NCI-H1105 treated with DMSO at 0.1 percent for 48 hours (cell line): ENCODE measurements at places on chromosomes 12 and 14.
A peak's percentile ranks its signal among the peaks of the same experiment; 100 is the strongest.

- DNase-seq, result peak; percentile 98
Measured at GRCh38 chr12:109291521-109292341, 17.4 kb downstream of the FOXN4 start.

GRCh38 chr14:103516426-103517173 lies 6.0 kb downstream of the CKB start:
- no peak for DNase-seq

DNA sequence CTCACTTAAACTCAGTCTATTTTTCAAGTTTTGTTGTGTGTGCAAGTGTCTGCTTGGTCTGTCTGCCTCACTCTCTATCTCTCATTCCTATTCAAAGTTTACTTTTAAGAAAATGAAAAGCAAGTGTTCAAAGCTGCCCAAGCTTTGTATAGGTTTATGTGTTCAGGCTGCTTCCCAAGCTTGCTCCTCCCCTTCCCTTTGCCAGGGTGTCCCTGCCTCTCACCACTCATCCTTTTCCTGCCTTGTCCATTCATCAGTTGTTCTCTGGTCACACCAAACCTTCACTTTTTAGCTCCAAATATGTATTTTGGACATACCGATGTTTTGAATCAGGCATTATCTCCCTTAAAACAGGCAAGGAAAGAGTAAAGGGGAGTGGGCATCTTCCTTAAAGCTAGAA lies 41.3 kb downstream of the STK38L start:
- DNase-seq, result no peak

DNA sequence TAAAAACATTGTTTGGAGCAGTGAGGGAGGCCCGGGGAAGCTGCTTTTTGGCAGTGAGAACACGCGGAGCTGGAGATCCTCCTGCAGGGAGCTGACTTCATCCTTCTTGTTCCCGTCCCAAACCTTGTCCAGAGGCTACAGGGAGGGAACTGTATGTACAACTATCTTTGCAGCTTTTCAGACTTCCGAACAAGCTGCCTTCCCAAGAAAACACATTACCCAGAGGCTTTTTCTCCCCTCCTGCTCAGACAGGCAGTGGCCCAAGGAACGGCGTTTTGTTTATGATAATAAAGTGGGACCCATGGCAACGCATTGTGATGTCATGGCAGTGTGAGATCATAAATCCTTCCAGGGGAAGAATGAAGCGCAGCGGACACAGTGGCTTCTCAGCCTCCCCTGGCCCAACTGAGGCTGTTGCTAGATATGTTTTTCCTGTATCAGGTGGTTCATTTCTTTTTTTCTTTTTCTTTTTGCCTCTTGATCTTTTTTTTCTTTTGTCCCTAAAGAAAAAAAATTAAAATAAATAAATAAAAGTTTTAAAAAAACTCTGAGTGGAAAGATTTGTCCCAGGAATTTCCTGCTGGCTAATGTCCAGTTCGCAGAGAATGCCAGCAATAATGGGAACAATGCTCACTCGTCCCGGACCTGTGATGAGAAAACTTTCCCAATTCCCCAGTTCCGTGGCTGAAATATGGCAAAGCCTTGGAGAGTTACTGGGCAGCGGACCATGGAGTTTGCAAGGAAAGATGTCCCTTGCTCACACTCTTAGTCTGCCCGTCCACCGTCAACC lies 103.4 kb upstream of the MAP1LC3B2 start:
- no peak for DNase-seq

- peak; percentile 8 for DNase-seq
Measured at GRCh38 chr14:56760164-56760914, 49.9 kb downstream of the OTX2 start.

- no peak for DNase-seq
Measured at GRCh38 chr12:86193931-86194330, 62.3 kb downstream of the MGAT4C start.

GRCh38 chr12:131540138-131540623 lies 170.7 kb upstream of the SFSWAP start:
- no peak for DNase-seq

- no peak for DNase-seq
Measured at GRCh38 chr12:31740628-31741027, 11.8 kb upstream of the AMN1 start.

GRCh38 chr12:89281539-89281867 lies 70.8 kb downstream of the DUSP6 start:
- no peak for DNase-seq

DNA sequence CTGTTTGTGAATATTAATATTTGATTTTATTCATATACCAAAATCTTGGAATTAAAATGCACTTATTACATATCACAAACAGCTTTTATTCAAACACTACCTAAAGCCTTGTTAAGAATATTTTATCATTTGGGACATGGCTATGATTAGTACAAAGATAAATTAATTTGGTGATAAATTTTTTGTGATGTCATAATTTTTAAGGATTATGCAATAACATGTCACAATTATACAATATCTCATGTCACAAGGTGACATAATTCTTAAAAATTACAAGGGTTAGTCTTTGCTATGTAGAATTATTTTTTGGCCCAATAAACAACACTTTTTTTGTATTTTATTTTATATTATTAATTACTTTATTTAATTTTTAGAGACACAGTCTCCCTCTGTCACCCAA lies 113.7 kb downstream of the TMTC3 start:
- DNase-seq, result no peak

- DNase-seq, result no peak
Measured at GRCh38 chr14:63459738-63460137, 83.4 kb downstream of the PPP2R5E start.

GRCh38 chr12:41605545-41606305 lies 417.6 kb downstream of the PDZRN4 start:
- no peak for DNase-seq

GRCh38 chr14:76644855-76645518 lies 116.3 kb upstream of the VASH1 start:
- DNase-seq, result peak; percentile 43

- no peak for DNase-seq
Measured at GRCh38 chr12:56358836-56359532, 923 bp downstream of the STAT2 start.

- no peak for DNase-seq
Measured at GRCh38 chr12:67697443-67697842, 48.9 kb downstream of the DYRK2 start.

GRCh38 chr14:51014086-51014485 lies 69.8 kb upstream of the PYGL start:
- no peak for DNase-seq

DNA sequence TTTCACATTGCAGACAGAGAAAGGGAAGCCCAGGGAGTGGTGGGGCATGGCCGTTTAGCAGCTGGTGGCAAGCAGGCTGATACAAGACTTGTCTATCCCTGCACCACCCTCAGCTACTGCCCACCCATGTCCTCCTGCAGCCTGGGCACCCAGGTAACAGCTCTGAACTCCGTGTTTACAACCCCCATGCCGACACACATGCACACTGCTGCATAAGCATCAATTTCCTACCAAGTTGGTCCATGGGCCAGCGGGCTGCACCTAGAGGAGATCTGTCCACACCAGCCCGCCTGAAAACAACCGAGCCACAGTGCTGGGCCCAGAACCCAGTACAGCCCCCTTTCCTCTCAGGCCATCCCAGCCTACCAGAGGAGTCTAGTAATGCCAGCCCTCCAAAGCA lies 75.9 kb upstream of the C14orf180 start:
- DNase-seq, result no peak

GRCh38 chr14:77124345-77125280 lies 17.0 kb downstream of the ZDHHC22 start:
- DNase-seq, result peak; percentile 49

DNA sequence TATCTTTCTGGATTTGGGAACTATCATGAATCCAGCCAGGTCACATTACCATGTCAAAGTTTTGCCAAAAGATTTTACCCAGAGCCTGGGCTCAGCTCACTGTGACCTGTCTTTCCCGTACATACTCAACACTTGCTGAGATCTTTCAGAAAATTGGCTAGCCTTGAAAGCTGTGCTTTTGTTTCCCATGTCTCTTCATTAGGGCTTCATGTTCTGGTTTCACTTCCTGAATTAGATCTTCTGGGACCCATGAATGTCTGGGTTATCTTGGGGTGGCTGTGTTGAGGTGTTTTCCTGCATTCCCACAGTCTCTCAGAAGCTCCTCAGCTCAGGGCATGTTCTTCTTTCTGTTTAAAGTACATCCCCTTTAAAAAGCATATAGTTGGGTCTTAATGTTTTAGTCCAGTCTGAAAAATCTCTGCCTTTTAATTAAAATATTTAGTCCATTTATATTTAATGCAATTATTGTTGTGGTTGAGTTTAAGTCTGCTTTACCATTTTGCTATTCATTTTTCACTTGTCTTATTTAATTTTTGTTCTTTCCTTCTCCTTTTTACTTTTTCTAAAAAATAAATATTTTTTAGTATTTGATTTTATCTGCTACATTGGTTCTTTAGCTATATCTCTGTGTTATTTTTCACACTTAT lies 242.7 kb downstream of the VRK1 start:
- no peak for DNase-seq

DNA sequence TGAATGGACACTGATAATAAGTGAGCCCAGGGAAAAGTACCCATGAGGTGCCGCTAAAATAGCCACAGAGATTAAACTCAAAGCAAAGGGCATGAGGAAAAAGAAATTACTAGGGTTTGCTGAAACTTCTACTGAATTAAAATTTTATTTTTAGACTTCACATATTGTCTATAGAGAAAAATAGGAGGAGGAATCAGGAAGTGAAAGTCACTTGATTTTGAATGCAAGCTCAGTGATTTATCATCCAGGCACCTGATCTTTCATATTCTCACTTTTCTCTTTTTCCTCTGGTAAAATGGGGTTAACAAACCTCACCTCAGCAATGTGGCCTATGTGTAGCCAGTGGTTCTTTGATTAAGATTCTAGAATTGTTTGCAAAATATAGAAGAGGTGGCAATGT lies 479.8 kb downstream of the BCL11B start:
- no peak for DNase-seq

DNA sequence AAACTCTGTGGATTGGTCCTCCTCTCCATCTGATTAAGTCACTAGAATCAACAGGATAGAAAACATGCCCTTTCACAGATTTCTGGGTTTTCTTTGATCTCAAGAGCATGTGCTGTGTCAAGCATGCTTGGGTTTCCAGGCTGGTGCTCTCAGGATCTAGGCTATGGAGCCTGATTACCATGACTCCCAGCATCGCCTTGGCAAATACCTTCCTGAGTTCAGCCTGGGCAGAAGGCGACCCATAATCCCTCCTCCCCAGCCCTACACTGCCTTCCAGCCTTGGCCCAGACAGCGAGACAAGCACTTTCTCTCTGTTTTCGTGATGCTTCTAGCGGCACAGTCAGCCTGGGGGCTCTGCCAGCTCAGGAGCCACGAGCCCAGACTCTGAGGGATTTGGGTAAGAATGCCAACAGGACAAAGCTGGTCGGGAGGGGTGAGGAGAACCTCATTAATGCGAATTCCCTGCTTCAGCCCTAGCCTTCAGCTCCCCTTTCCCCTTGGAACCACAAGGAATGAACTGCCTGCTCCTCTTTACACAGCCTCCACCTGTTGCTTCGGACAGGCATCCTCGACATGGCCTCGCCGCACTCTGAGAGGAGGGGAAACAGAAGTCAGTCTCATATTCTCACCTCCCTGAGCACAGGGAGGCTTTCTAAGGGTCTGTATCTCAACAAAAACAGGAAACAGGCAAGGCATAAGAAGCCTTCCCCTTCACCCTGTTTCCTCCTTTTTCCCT lies 227.1 kb downstream of the MSRB3 start:
- no peak for DNase-seq

DNA sequence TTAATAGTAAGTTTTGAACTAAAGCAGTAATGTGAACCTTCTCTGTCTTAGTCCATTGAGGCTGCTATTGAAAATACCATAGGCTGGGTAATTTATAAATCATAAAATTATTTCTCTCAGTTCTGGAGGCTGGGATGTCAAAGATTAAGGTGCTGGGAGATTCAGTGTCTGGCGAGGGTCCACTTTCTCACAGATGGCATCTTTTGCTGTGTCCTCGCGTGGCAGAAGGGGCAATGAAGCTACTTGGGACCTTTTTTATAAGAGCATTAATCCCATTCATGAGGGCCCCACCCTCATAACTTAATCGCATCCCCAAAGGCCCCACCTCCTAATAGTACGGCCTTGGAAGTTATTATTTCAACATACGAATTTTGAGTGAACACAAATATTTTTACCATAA lies 28.4 kb downstream of the LIN7A start:
- no peak for DNase-seq

DNA sequence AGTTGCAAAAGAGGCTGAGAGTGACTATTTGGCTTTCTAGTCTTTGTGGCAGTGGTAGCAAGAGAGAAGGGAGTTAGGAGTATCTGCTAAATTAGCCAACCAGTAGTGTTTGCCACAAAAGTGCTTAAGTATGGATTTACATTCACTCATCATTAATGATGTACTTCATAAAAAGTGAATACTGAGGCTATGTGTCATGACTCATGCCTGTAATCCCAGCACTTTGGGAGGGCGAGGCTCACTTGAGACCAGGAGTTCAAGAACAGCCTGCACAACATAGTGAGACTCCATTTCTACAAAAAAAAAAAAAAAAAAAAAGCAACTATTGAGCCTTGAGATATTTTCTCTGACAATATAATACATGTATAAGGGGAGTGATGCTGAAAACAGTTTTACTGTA lies 36.8 kb downstream of the CCDC177 start:
- no peak for DNase-seq

DNA sequence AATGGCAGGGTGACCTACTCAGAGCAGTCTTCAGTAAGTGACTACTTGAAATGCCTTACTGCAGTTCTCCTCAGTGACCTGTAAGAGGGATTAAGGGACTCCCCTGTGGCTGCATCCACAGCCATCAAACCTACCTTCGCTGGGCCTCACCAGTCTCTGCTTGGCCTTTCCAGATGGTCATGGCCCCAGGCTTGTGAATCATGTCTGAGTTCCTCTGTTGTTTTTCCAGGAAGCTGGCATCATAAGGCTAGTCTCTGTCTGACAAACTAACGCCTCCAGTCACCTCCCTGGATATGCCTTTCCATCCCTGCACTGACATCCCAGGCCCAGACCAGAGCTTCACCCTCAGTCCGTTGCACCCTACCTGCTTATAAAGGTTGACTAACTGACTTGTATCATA lies 14.0 kb downstream of the RNASE2 start:
- DNase-seq, result no peak

DNA sequence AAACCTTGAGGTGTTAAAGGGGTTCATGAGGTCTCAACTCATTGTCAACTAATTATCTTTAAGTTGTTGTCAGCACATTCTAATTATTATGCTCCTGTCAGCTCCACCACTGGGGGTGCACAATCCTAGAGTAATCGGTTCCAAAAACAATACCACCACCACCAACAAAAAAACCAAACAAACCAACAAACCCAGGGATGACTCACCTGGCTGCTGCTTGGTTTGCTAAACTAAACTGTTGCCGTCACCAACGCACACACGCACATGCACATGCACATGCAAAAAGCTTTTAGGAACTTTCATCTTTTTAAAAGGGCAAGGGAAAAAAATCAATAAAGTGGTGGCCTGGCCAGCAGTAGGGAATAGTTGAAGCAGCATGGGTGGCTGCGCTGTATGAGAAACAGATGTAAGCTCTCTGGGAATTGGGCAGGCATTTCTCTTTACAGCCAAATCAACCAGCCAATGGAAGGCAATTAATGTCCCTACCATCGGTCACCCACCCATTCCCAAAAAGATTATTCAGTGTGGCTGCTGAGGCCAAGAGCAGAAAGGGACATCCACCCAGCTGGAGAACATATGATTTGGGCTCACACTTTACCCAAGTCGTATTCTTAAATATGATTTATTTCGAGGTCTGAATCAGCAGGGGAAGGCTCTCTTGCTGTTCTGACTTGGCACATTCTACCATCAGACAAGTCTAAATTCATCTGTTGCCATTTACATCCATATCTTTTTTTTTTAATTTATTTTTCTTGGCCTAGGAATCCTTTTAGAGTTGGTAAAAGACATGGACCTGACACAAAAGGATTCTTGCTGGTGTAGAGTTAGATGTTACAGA lies 20.0 kb downstream of the TMEM30B start:
- DNase-seq, result no peak
